ENCODE measurements at places on chromosomes 11 and 22. TPM values are rescaled to one million over a fixed set of nuclear protein-coding genes. Genes with fewer than 3 reads are reported as not detected.

Gene CHRDL2
- not detected for total RNA-seq

Gene DTX4
- 4.2 TPM for total RNA-seq

Gene CCND1
- total RNA-seq = 96.6 TPM

Gene KRTAP5-10
- total RNA-seq = not detected

Gene OR52E8
- not detected for total RNA-seq

Gene GUCY1A2
- 0.12 TPM for total RNA-seq

Gene ZNF280B
- not detected for total RNA-seq

Gene IRAG1
- not detected for total RNA-seq

Gene ENTHD1
- not detected for total RNA-seq

Gene HBB
- total RNA-seq = not detected

Gene APOL6
- total RNA-seq = 7.2 TPM

Gene TMEM191C
- total RNA-seq = 1.4 TPM

Gene DRD2
- total RNA-seq = 0.96 TPM

Gene GGT5
- 31.5 TPM for total RNA-seq

Gene PTS
- 68.3 TPM for total RNA-seq

Gene CTR9
- total RNA-seq = 25.8 TPM

Gene STX3
- 22.1 TPM for total RNA-seq

Gene HORMAD2
- not detected for total RNA-seq

Gene OR52E2
- not detected for total RNA-seq

Gene UCP3
- total RNA-seq = 1.5 TPM

Gene ZNF215
- total RNA-seq = 9.2 TPM

Gene FAM227A
- 2.3 TPM for total RNA-seq

Gene SBF1
- total RNA-seq = 106 TPM

Gene LRRC4C
- not detected for total RNA-seq

Gene SRSF8
- 55.6 TPM for total RNA-seq

Gene TRIM66
- total RNA-seq = 27.4 TPM

Gene PNPLA3
- total RNA-seq = 4.1 TPM

Gene CARNS1
- total RNA-seq = not detected

Gene NXPE4
- total RNA-seq = not detected

Gene UPK3A
- not detected for total RNA-seq

Data from MCF 10A (cell line).